AG04449 (cell line): ENCODE measurements at places on chromosomes 4 and X.

DNA sequence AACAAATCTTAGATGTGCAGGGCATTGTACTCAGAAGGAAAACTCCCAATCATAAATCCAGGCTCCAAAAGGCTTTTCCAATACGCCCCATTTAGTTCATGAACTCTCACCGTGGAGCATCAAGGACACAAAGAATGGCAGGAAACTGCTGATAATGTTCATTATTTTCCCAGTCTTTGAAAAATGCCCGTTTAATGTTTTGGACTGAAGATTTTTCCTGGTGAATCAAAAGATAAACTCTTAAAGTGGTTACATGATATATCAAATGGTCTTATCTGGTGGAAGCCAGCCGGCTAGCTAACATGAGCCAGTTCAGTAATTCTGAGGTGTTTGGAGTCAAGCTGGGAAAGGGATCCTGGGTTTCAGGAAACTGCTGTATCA is 62.1 kb upstream of the AP1S2 start:
- no peak for DNase-seq

GRCh38 chrX:14073556-14073955 is 43.9 kb upstream of the GEMIN8 start:
- DNase-seq = no peak

- no peak for DNase-seq
These were observed 138.5 kb downstream of the ARX start for GRCh38 chrX:24877288-24877664.

DNA sequence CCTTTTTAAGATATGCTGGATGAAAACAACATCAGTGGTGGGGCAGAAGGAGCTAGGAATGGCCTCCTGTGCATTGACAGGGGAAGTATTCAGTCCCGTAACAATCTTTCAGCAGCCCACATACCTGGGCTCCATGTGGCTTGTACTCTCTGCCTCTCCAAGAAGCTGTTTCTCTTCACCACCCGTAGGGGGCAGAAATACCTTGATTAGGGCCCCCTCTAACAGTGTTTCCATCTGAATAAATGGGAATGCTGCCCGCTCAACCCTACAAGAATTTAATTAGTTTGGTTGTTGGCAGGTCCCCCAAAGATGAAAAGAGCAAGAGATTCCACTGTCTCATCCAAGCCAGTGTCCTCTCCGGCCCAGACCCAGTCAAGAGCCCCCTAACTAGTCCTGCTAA is 155.2 kb downstream of the SMIM20 start:
- no peak for DNase-seq

DNA sequence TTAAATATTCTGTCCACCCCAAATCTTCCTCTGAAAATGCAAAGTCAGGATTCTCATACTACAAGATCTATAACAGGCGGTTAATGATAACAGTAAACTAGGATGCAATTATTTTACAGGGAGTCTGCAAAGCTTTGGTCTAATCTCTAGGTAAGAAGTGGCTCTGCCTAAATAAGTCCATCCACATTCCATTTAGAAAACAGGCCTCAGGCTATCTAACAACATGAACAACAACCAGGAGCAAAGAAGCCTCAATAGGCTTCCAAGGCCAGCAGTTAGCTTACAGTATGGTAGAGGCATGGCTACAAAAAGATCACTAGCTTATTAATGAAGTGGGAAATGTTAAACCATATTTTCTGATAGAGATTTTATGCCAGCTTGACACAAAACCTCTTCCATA is 6.4 kb downstream of the MAB21L2 start:
- DNase-seq = no peak

DNA sequence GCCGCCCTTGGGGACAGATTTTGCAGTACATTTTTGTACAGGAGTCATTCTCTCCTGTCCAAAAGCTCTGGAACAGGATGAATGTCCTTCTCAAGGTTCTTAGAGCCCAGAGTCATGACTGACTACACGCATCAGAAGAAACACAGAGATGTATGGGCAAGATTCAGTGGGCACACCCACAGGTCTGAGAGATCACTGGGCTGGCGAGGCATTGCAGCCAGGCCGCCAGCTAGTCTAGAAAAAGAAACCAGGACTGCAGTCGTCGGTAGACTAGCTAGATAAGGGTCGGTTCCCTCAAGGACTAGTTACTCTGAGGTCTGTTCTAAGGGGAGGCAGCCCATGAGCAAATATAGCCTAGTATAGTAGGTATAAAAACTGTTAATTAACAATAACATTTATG is 19.8 kb downstream of the GBA3 start:
- no peak for DNase-seq

DNA sequence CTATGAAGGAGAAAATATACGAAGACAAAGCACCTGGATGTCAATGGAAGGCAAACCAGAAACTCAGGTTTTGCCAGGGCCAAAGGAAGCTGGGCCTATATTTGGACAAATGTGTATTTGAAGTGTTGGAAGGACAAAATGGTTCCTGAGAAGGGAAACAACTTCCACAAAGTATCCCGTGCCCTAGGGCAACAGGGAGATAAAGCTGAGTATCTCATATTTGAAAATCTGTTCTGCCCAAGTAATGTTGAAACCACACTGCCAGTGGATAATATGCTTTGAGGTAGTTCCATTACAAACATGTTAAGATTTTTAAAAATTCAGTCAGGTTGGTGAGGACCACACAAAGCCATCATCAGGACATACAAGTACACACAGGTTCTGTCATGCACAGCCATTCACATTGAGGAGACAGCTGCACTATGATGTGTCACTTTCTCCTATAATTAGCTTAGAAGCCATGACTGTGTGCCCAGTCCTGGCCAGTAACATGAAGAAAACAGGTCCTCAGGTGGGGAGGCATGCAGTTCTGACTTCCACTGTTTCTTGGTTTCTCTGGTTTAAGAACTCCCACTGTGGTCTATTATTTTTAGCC is 116.4 kb downstream of the PWWP3B start:
- no peak for DNase-seq
